ENCODE measurements at places on chromosomes 1 and 21. TPM values are rescaled to one million over a fixed set of nuclear protein-coding genes. Genes with fewer than 3 reads are reported as not detected.

Gene NES
- total RNA-seq, result 117 TPM

Gene WNT3A
- not detected for total RNA-seq

Gene SPATA46
- not detected for total RNA-seq

Gene ELAVL4
- total RNA-seq, result not detected

Gene FMN2
- total RNA-seq, result 97.2 TPM

Gene TRABD2B
- not detected for total RNA-seq

Gene GUCA2A
- total RNA-seq, result not detected

- no peak for DNase-seq
Measured at GRCh38 chr1:20169932-20170331, 16.0 kb upstream of the UBXN10 start.

DNA sequence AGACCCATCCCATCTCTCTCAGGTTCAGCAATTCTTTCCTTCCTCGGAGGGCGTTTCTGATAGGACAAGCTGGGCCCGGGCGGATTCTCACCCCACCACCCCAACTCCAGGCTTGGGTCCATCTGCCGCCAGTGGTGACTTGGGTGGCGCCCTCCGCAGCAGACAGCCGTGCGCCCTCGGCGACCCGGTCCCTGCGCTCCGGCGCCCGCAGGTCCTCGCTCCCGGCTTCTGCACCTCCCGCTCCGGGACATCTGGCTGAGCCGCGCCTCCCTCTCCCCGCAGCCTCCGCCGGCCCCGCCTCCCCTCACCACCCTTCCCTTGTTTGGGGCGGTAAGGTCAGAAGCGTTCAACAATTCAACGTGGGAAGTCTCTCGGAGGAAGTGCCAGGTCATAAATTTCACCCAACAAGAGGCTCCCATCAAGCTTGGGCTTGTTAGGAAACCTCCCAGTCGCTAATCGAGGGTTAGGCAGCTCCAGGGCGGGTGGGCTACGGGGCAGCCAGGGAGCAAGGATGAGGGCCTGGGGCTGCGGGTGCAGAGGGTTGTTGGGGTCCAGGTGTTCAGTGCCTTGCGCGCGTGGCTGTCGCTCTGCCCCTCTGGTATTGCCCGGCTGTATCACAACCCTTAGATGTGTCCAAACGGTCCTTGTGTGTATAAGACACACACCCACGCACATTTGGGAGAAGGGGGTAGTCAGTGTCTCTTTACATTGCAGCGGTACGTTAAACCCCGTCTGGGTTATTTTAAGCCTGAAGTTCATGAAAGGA is 39.8 kb downstream of the OLIG1 start:
- no peak for DNase-seq

DNA sequence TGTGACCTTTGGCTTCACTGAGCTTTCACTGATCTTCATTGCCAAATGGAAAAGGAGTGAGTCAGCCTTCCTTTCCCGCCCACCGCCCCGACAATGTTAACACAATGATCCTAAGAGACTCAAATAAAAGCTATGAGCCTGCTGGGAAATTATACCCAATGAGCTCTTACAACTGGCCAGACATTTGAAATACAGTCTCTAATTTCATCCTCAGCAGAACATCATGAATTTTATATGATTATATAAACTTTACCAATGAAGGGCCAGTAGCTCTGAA is 252.5 kb downstream of the SIPA1L2 start:
- DNase-seq, result no peak

- DNase-seq, result no peak
Measured at GRCh38 chr1:25197982-25198662, 34.2 kb downstream of the SYF2 start.

GRCh38 chr1:121538943-121539575 is 354.3 kb downstream of the SRGAP2C start:
- no peak for DNase-seq

GRCh38 chr1:213666113-213666512 is 321.7 kb upstream of the PROX1 start:
- DNase-seq, result no peak

DNA sequence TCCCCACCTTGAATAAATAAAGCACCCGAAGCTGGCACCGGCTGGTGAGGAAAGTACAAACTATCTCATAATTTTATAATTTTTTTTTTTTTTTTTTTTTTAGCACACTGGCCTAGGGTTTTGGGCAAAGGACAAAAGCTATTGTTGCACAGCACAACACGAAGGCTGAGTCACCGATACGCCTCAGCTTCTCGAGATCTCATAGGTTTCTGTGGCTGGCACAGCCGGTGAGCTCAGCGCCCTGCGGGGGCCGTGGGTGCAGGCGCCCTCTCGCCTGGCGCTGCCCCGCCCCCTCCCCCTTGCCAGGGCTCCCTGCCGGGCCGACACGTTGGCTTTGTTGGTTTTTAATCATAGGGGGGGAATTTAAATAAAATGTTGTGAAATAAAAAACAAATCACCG is 17.2 kb downstream of the CASZ1 start:
- no peak for DNase-seq

GRCh38 chr1:211258310-211258755 is 833 bp upstream of the RCOR3 start:
- peak; percentile 67 for DNase-seq

DNA sequence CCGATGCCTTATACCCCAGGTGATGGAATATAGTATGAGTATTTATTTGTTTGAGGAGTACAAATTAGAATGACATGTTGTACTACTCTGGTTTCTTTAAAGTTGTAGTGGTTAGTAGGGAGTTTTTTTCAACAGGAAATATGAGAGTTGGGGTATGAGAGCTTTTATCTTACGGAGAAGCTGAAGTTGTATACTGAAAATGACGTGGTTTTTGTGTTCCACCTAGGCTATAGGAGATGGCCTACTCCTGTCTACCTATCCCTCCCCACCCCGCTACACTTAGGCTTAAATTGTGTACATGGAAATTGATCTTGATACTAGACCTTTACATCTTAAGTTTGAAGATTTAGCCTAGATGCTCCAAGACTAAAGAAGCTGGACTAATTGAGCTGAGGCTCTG is 6.8 kb upstream of the HAX1 start:
- no peak for DNase-seq

DNA sequence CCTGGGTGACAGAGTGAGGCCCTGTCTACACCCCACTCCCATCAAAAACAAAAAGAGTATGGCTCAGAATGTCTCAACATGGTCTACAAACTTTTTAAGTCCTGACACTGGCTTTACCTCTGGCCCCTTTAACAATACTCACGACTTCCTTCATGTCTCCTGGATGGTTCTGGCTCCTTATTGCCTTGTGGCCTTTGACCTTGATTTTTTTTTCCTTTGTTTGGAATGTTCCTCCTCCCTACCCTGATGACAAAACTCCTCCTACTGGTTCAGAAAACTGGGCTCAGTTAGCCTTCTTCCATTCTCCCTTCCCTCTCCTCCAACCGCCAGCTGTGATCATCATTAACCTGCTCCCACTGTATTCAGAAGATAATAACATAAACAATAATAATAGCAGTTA is 4.6 kb upstream of the SOAT1 start:
- DNase-seq, result no peak

GRCh38 chr1:48916130-48917069 is 139.7 kb upstream of the BEND5 start:
- DNase-seq, result no peak

- no peak for DNase-seq
Measured at GRCh38 chr21:31414263-31415000, 70.4 kb upstream of the TIAM1 start.

- no peak for DNase-seq
Measured at GRCh38 chr21:34343838-34344381, 19.9 kb upstream of the KCNE2 start.

DNA sequence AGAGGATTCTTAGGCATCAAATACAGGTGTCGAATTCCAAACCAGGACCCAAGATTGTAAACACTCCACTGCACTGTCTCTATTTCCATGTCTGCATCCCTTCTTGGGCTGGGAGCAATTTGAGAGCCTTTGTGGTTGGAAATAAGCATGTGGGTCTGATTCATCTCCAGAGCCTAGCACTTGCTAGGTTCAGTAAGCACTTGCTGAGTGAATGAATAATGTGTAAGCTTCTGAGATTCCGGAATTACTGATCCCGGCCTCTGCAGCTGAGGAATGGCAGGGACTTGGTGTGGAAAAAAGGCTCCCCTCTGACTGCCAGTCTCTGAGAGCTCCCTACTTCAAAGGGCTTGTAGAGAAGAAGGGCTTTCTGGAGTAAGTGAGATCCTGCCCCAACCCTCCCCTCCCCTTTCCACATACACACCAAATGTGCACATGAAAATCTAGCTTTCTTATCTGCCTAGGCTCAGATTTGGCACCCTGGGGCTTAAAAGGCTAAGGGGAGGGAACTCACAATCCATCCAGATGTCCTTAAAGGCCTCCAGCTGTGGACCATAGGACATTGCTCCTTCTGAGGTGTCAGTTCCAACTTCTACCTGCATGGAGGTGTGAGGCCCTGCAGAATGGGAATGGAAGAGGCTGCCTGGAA is 39.6 kb upstream of the TRABD2B start:
- no peak for DNase-seq

Data from HFFc6 (cell line).